Activated CD4-positive, alpha-beta T cell treated with anti-CD3 and anti-CD28 coated beads, Interleukin-2, amount 50 U/mL, for 1 hour (primary cell): ENCODE measurements at places on chromosomes 5 and 9.

DNA sequence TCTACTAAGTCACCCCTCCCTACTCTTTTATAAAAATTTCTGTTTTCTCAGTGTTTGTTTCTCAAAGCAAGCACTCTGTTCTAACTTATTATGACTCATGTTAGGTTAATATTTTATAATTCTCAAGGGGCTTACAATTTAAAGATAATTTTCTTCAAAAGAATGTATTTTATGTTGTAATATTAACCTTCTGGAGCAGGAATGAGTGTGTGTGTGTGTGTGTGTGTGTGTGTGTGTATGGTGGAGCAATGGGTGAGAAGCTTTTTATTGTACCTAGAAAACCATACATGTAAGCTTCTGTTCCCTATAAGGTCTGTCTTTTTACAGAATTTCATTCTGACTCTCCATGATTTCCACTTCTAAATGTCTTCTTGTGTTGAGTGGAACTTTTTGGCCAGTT, 63.0 kb downstream of the PBX3 start:
- DNase-seq: no peak

GRCh38 chr9:89391585-89391984, 73.3 kb downstream of the SECISBP2 start:
- DNase-seq: no peak

- no peak for DNase-seq
Observed at GRCh38 chr5:97488126-97488668, 305.1 kb upstream of the RIOK2 start.

- no peak for DNase-seq
Observed at GRCh38 chr9:127825319-127826051, 22.8 kb downstream of the FPGS start.

- no peak for DNase-seq
Observed at GRCh38 chr9:105307591-105308130, 63.2 kb downstream of the SLC44A1 start.

GRCh38 chr5:75571547-75571946, 39.7 kb upstream of the ANKDD1B start:
- DNase-seq: no peak

- no peak for DNase-seq
Observed at GRCh38 chr5:32790411-32790951, 79.4 kb downstream of the NPR3 start.

DNA sequence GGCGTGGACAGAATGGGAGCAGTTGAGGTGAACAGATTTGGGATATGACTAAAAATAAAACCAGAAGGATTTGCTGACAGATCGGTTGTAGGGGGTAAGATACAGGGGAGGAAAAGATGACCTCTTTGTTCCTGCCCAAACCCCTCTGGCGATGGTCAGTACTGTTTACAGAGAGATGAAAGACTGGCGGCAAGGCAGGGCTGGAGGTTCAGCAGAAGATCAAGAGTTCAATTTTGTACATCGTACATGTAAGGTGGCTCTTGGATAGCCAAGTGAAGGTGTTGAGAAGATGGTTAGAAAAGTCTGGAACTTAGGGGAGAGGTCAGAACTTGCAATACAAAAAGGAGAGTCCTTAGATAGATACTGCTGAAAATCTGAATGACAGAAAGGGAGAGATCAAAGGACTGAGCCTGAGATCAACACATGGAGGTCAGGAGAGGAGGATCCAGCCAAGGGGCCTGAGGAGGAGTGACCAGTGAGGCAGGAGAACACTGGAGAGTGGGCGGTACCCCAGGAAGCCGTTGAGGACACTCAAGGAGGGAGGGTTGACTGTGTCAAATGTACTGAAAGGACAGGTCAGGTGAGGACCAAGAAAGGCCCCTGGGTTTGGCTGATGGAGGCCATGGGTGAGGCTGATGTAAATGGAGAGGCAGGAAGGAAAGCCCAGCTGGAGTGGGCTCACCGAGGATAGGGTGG, 7.1 kb downstream of the IL4 start:
- DNase-seq: no peak

- DNase-seq: no peak
Observed at GRCh38 chr9:130137641-130138081, 34.5 kb upstream of the NCS1 start.

GRCh38 chr9:107749787-107750444, 260.3 kb upstream of the KLF4 start:
- peak; percentile 0 for DNase-seq

- no peak for DNase-seq
Observed at GRCh38 chr5:10601246-10602030, 37.6 kb downstream of the ANKRD33B start.

- no peak for DNase-seq
Observed at GRCh38 chr5:95963650-95964410, 2.2 kb upstream of the ELL2 start.
